ENCODE measurements at places on chromosomes 6 and 20.

- DNase-seq = no peak
Measured at GRCh38 chr6:2266841-2267240, 21.4 kb upstream of the GMDS start.

DNA sequence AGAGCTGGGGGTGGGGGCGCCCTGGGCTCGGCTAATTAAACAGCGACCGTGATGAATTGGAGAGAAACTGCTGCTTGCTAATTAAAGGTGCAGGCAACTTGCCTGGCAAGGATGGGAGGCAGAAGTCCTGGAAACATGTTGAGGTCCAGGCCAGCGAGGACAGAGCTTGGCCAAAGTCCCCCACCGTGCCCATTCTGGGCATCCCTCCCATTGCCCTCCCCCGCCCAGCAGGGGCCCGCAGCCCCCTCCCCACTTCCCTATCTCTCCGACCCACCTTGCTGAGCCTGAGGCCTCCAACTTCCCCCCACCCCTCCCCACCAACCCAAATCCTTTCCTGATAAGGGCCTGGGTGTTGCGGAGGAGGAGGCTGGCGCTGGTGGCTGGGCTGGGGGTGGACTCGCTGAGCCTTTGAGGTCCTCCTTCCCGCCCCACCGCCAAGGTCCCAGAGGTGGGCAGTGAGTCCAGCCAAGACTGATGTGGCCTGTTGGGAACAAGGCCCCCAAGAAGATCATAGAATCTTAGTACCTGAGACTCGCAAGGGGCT is 23.3 kb downstream of the C20orf203 start:
- DNase-seq = no peak

DNA sequence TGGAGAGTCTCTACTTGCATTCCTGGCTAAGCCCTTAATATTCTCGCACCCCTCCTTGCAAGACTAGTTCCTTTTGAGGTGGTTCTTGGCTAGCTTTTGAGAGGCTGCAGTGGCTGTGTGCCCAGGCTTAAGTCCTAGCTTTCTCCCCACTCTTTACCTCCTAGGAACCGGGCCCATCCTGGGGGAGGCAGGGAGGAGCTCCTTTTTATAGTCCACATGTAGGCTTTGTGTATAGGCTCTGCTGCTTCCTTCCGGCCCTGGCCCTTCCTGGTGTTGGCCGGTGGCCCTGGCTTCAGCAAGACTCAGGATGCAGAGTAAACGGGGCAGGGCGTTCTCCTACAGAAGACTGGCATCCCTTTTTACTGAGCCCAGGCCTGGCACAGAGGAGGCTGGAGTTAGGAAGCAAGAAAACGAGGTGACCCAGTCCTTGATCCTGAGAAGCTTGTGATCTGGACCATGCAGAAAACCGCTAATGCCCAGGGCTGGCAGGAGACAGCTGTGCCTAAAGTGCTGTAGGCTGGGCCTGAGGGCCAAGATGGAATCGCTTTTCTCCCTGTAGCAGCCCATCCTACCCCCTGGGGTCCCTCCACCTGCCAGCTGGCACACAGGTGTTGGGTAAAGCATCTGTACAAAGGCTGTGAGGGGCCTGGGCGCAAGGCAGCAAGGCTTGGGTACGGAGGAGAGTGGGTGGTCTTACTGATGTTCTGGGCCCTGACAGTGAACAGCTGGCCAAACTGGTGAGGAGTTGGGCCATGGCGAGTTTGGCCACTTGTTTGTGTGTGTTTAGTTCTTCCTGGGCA is 8.7 kb downstream of the PLCG1 start:
- DNase-seq = no peak

GRCh38 chr6:154249499-154250298 is 106.9 kb downstream of the IPCEF1 start:
- DNase-seq = no peak

DNA sequence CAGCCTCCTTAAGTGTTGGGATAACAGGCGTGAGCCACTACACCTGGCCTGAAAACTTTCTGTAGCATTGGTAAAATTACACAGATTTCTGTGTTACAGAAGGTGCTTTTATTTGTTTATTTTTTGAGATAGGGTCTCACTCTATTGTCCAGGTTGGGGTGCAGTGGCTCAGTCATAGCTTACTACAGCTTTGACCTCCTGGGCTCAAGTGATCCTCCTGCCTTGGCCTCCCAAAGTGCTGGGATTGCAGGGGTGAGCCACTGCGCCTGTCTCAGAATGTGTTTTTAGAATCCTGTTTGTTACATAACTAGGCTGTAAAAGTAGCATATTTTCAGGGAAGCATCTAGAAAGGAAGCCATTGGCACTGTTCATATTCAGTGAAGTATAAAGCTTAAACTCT is 16.9 kb upstream of the BLTP3A start:
- no peak for DNase-seq

Measured in brain pericyte (primary cell).